KBM-7 (cell line): ENCODE measurements at places on chromosomes 4 and X.

DNA sequence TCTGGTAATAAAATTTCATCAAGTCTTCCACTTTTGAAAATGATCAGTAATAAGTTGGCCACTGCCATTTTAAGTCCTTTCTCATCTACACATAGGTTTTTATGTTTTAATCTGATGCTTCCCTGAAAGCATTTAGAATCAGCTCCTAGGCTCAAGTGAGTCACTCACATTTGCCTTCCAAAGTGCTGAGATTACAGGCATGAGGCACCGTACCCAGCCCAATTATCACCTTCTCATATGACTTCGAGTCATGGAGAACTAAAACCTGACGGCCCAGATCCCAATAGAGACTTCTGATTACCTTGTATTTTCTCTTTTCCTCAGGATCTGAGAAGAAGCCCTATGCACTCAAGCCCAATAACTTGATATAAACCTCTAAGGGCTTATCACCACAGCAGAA is 140.8 kb downstream of the OPHN1 start:
- DNase-seq: no peak

DNA sequence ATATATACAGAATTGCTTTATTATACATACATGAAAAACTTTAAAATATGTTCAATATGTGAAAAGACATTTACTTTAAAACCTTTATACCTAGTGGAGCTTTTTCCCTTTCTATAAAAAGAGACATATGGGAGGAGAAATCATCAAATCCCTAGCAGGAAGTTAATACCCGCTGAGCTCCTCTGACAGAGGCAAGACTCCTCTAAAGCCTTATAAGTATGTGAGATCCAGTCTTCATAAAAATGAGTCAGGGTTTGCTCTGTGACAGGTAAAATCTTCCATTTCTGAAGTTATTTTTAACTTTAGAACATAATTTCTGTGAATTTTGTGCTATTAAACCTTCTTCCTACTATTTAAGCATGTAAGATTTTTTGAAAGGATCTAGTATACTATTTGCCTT is 634.4 kb upstream of the AADAT start:
- no peak for DNase-seq

DNA sequence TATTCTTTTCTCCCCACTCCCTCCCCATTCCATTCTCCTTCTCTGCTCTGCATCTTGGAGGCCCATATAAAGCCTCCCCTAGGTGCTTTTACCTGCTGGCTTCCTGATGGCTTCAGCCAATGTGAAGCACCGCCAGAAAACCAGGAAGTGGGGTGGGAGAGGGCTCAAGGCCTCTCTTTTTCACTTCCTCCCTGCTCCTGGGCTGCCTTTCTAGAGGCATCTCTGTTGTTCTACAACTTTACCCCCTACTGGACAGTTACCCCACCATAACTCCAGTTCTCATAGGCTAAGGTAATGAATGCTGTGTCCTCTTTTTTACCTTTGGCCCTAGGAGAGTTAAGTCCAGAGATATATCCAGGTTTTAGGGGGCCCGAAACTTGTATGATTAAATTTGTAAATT is 62.4 kb upstream of the PPARGC1A start:
- no peak for DNase-seq

GRCh38 chrX:56623316-56623715 is 59.9 kb downstream of the UBQLN2 start:
- no peak for DNase-seq

DNA sequence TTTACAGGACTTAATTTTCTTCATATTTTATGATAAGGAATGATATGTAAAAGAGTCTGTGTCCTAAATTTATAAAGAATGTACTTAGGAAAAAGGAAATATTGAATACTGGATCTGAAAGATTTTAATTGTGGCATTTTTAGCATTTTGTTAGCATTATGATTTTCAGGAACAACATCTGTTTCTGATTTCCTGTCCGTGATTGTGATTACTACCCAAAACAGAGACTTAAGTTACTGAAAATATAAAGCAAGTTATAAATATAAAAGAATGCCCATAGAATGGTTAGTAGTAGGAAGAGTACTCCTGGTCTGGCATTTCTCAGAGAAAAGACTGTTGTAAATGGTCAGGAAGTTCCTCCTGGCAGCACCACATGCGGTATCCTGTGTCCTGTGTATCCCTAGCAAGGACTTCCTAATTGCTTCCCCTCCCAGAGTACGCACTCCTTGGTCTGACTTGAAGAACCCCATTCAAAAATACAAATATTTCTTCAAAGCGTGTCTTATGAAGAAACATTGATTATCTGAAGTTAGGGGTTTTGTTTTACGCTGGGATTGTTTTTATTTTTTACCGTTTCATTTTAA is 88.9 kb downstream of the RS1 start:
- DNase-seq: no peak

DNA sequence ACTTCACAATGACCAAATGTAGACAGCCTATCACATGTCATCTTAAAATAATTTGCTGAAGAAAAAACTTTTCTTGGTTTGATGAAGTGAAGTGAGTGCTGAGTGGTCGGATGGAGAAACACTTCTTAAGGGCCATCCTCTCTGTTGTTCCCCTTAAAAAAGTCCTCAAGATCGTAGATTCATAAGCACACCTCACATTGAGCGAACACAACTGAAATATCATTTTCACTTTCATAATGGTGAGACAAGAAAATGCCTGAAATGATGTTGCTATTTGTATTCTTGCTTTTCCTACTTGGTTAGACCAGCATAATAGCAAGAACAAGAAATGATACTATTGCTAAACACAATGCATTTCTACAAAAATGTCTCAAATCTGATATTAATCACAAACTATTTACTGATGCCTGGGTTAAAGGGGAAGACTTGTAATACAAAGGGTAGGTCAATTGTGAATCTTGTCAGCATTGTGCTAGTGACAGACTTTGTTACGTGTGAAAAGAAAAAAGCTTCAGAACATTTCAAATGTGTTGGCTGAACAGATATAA is 305.6 kb upstream of the NR3C2 start:
- DNase-seq: no peak
